Activated effector memory CD4-positive, alpha-beta T cell treated with anti-CD3 and anti-CD28 coated beads, Interleukin-2, amount 50 U/mL, for 16 hours (primary cell): ENCODE measurements at places on chromosomes 4 and X.

DNA sequence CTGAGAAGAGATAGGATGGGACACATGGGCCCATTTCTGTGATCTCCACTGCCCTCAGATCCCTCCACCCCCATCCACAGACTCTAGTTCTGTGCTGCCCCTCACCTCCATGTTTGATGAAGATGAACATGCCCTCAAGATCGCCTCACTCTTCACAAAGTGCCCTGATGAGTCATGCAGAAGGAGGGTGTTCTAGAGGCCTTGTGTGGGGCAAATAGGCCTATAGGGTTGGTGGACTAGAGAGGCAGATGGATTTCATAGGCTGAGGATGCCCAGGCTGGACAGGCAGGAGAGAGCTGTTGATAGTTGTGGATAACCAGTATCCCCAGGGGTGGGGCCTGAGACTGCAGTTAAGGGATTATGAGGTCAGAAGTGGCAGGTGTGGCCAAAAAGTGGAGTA lies at the start of gene CXorf65:
CXorf65 (minus strand) TSS at position 314 of the 400 bp plus-strand sequence; CDS start at position 130, 184 bp downstream.
- DNase-seq: peak; percentile 63

DNA sequence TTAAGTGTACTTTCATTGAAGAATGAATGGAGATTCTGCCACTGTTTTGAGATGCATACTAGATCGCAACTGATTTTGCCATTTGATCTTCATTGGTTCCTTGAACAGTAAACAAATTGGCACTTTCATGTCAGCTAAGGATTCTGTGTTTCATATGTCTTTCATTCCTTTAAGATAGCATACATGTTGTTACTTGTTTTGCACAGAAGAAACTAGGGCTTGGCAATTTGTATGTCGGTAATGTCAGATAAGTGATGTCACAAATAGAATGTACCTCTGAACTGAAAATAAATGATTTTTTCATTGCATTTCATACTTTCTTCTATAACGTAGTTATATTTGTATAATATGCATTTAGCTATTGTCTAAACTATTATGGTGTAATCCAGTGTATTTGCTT lies 73.2 kb upstream of the TENM3 start:
- DNase-seq: no peak

DNA sequence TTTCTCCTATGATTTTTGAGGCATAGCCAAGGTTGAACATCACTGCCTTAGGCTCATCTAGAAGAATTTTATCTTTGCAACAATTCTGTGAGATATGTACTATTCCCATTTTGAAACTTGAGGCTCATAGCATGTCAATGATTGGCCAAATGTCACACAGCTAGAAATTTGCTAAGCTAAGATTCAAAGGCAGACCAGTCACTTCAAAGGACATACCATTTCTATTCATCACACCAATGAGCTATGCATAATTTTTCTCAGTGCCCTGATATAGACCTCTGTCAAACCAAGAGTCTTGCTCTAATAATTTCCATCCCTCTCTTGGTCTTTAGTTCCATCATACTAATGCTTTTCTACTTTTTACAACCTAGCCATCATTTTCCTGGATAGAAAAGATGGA lies 27.6 kb upstream of the SERTM2 start:
- DNase-seq: no peak

DNA sequence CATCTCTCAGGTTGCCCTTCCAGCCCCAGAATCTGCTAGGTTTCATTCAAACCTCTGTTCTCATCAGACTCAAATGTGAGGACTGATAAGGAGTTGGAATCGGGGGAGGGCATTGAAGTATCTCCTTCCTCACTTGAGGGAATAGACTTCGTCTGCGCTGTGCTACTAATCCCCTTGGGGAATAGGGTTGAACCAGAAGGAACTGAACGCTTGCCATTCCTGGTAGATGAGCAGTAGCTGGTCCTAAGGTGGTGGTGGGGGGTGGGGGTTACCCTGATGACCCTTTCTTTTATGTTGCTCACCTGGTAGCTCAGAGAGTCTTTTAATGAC lies 692 bp upstream of the SLC9A7 start:
- no peak for DNase-seq

DNA sequence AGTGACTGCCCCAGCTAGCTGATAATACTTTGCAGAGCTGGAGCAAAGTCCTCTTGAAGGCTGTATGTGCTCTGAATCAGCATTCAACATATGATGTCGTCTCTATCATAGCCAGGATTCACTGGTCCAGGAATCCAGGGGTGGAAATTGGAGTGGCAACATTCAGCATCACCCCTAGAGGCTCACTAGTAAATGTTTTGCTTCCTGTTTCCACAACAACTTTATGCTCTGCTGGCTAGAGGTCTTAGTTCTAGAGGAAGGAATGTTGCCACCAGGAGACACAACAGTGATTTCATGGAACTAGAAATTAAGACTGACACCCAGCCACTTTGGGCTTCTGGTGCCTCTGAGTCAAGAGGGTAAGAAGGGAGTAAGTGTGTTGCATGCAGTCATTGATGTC lies 11.3 kb downstream of the MAGEA1 start:
- DNase-seq: no peak

DNA sequence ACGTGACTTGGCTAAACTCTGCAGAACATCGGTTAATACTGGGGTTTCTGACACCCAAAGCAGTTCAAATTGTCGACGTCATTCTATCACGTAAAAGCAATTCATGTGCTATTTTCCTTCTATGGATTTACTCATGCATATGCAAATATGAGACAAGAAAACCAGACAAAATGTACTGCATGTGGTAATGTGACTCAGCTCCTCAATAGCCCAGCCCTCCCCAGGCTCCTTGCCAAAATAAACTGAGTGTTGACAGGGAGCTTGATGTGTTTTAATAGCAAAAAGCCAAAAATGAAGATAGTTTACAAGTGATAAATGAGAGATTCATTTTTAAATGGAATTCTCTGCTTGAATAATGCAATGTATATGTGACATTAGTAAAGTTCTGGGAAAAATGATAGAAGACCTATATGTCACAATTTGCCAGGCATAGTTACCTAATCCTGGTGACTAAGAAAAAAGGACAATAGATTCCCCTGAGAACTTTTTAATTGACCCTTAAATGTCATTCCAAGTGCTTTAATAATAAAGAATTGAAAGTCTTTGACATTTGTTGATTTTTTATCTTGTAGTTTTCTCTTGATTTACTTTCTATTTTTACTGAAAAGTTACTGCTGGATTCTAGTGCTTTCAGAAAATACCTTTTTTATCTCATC lies 1700.6 kb upstream of the TENM3 start:
- DNase-seq: no peak

DNA sequence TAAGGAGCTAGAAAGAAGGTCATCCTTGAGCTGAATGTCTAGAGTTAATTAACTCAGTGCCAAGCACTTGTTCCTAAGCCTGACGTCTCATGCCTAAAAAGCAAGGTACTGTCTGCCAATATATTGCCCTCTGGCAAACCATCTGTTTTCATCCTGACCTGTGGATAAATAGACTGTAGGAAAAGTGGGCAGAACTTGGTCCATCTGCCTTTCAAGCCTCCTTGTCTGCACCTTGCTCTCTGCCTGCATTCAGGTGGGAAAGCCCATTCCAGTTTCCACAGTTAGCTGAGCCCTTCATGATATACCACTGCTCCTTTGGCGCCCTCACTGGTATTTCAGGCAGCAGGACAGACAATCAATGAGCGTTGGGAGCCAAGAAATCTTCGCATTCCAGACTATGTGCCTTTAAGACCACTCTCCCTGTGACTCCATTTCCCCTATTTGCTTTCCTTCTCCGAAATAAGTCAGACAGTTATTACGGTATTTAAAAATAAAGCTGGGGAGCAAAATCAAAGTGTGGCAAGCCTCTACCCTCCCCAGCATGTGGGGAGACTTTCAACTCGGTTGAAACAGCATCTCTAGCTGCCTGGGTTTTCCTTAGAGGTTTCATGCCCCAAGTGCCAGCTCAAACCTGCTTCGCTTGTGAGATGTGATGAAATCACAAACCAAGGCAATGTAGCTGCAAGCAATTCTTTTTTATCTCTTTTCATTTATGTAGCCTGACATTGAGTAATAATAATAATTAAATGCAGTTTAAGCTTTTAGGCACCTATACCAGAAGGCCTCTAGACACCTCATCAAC lies 2.5 kb upstream of the CCDC149 start:
- no peak for DNase-seq

DNA sequence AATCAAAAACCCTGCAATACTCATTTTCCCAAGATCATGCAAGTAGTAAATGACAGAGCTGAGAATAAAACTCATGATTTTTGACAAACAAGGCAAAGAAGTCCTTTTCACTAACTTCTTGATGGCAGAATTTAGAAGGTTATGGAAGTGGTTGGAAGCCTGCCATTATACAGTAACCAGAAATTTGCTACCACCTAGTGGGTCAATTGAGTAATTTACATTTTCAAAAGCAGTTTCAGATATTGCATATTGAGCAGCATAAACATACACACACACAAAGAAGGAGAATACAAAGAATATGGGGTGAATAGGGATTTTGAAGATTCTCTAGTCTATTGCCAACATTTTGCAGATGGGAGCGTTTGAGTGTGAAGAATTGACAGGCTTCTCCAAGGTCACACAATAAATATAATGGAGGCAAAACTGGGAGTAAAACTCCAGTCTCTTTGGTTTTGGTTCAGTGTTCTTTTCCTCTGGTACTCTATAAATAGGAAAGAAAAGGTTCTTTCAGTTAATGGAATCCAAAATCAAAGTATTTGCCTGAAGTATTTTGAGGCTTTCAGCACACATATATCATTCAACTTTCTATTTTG lies 70.2 kb downstream of the GC start:
- DNase-seq: no peak

GRCh38 chrX:103475381-103475780 lies 43.9 kb downstream of the RAB40A start:
- no peak for DNase-seq

GRCh38 chr4:147307896-147308674 lies 172.8 kb upstream of the EDNRA start:
- no peak for DNase-seq

GRCh38 chrX:45435481-45435880 lies 234.8 kb upstream of the DIPK2B start:
- no peak for DNase-seq

DNA sequence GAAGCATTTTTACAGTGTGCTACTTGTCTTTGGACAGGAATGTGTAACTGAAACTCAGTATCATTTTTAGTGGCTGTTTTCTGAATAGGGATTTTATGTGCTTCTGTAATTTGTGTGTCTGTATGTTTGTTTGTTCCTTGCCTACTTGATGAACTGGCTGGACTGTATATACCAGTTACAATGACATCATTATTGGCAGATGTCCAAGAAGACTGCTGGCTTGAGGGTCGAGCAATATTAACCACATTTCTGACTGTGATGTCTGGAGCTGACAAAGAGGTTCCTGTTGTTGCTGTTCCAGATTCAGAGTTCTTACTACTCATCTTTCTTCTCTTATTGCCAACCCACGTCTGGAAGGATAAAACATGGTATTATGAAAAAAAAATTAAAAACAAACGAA lies 33.0 kb downstream of the HDX start:
- no peak for DNase-seq

- no peak for DNase-seq
Measured at GRCh38 chr4:29058531-29058930, 1661.6 kb upstream of the PCDH7 start.

GRCh38 chr4:23930750-23931488 lies 41.1 kb upstream of the PPARGC1A start:
- DNase-seq: no peak

GRCh38 chrX:26387906-26388305 lies 171.9 kb downstream of the MAGEB5 start:
- DNase-seq: no peak

DNA sequence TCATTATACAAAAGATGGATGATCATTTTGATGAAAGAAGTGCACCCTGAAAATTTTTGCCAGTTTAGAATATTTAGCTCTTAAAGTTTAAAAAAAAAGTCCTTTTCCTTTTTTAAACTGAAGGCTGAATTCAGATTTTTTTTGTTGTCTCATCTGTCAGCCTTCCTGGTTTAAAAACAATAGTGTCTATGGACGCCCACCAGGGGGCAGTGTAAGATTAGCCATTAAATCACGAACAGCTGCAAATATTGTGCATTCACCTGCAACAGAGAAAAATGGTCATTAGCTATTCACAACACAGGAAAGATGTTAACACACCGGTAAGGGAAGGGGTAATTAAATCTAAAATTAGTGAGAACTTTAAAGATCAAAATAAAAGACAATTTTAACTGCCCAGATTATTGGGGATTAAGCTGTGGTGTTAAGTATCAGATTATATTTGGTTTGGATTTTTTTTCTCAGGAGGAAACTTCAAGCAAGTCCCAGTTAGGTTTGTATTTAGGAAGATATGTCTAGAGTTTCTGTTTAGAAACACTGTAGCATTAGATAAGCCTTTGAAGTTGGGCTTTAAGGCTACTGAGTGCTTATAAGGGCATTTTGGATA lies 4.4 kb upstream of the CXorf38 start:
- peak; percentile 87 for DNase-seq

DNA sequence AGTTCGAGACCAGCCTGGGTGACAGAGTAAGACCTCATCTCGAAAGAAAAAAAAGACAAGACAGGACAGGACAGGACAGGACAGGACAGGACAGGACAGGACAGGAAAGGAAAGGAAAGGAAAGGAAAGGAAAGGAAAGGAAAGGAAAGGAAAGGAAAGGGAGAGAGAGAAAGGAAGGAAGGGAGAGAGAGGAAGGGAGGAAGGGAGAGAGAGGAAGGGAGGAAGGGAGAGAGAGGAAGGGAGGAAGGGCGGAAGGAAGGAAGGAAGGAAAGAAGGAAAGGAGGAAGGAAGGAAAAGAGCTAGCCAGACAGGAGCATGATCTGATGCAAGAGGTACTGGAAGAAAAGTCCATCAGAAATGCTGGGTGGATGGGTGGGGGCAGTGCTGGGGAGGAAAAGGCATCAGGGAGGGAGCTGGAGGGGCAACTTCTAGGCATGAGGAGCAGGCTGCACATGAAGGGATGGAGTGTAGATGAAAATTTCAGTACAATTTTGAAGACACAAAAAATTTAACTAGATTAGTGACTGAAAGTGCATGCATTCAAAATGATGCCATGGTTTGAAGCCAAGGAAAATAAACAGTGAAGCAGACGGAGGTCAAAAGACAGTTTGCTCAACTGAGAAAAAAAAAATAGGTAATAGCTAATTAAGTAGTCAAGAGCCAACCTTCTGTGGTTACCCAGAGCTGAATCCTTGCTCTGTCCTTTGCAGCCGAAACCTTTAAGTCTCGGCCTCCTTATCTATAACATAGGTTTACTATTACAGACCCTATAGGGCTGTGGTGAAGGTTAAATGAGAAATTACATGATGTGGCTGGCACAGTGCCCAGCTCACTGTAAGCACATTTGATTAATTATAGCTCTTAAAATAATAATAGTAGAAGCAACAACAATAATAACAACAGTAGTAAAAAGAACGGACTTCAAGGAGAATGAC lies 59.9 kb downstream of the ZNF827 start:
- DNase-seq: no peak

DNA sequence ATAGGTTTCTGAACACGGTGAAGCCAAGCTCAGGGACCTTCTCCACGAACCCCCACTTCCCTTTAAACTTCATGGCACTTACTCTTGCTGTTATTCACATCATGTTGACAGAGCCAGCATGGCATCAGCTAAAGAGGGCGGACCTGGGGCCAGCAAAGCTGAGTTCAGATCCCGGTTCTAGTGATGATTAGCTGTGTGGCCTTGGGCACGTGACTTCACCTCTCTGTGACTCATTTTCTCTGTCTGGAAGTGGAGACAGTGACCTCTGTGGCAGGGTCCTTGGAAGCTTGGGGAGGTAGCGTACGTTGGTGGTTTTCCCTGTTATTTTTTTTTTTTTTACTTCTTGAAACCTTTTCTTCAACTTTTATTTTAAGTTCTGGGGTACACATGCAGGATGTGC lies 13.4 kb downstream of the EVC start:
- DNase-seq: no peak
